Stimulated activated naive CD4-positive, alpha-beta T cell (primary cell): ENCODE measurements at places on chromosomes 2 and 18.

DNA sequence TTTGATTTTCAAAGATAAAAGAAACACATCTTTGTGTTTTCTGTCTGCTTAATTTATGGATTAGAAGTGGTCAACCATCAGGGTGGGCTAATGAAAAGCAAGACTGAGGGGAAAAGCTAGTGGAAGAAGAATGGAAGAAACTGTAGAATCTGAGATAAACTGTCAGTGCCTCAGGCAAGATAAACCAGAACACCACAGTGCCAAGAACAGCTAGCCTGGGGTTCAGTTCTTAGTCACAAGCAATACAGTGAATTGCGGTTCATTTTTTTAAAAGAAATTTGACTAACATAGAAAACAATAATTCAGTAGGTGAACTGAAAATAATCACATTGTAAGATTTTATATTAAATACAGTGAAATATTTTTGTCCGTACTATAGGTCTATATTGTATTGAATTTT lies 22.0 kb upstream of the LNPK start:
- no peak for DNase-seq

- no peak for DNase-seq
These were observed 46.3 kb upstream of the DARS1 start for GRCh38 chr2:136031711-136032110.

- DNase-seq: no peak
These were observed 134.1 kb upstream of the GLI2 start for GRCh38 chr2:120601566-120601965.

DNA sequence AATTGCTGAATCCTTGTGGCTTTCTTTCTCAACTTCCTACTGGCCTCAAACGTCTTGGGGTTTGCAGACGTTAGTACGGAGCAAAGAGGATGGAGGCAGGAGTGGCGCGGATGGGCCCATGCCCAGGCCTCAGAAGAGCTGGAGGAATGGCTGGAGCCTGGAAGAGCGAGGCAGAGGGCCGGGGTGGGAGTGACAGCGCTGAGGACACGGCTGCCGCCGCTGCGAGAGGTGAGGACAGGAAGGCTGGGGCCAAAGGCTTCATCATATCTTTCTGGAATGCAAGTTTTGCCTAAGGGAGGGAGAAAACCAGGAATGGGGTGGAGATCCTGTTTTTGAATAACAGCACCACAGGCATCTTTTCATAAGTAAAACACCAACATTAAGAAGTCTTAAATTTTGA lies 178.5 kb upstream of the SESTD1 start:
- DNase-seq: no peak

DNA sequence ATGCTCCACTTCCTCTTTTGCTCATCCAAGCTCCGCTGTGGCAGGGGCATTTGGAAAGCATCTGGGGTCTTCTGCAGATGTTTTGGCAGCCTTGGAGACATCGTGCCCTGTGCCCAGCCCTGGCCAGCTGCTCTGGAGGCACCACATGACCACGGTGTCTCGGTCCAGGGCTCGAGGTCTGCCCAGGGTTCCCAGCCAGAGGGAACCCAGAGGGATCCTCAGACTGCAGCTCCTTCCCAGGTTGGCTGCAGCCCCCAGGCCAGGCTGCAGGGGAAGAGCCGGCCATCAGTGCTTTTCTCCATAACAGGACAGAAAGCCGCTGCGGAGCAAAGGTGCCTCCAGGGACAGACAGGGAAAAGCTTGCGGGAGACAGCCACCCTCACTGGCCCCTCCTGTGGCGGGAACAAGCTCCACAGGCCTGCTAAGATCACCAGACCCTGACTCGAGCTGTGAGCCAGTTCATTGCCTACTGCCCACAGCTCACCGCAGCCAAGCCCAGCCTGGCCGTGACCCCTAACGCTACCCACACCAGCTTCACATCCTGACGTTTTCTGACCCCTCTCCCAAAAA lies 74.7 kb downstream of the SMAD7 start:
- no peak for DNase-seq

DNA sequence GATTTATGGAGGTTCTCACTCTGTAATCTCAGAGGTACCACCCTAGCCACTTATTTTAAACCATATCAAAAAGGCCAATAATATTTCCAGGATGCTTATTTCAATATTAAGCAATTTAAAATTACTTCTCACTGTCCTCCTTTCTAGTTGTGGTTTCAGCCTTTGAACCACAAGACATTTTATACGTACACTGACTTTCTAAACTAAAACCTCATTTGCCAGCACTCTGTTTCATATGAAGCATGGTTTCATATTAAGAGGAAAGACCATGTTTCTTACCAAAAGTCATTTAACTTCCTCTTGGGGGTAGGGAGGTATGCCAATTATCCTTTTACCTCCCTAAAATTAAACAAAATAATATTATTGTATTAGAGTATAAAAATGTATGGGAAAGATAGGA lies 399.8 kb downstream of the CDH7 start:
- no peak for DNase-seq

DNA sequence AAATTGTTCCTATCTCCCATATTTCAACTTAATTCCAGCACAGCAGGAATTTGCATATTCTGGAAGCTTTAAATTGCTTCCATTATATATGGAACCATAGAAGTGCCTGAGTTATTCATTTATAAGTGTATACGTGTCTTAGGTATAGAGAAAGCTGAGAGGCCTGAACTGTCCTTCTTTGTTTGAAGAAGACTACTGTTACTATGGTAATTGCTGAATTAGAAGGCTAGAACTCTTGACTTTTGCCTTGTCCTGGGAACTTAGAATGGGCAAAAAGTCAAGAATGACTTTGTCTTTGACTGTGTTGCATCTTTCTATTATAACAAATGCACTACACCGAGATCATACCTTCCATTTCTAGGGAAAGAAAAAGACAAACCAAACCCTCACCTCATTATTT lies 15.7 kb downstream of the CAMKMT start:
- no peak for DNase-seq

DNA sequence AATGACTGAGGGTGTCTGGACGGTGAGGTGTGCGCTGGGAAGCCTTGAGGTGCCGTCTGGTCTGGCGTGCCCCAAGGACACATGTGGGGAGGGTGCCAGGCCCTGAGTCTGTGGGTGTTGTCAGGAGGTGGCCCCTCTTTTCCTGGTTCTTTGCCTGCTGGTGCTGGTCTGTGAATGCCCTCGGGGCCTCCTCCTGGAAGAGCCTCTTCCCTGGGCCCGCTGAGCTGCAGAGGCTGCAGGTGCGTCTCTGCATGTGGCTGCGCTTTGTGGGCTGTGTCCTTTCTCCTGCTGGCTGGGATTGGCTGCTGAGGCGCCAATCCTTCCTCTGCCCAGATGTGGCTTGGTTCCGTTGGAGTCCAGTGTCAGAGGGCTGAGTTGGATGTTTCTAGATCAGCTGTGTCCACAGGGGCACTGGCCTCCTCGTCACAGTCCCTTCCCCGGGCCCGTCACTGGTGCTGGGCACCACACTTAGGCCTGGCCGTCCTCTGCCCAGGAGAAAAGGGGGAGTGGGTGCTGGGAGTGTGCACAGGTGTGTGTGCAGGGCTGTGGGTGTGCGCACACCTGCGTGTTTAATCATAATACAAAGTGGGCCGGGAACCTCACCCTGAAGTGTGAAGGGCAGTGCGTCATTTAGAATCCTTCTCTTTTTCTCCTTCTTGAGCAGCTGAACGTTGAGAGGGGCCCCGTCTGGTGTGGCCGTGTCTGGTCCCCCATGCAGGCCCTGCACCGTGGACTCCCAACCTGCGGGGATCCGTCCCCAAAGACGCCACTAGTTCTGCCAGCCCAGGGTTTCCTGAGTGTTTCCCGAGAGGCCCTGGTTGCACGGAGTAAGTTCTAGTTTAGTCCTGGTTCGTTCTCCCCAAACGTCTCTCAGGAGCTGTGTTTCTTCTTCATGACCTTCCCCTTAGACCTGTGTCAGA lies 35.5 kb downstream of the RTP5 start:
- no peak for DNase-seq

- DNase-seq: no peak
These were observed 49.9 kb downstream of the CD8B2 start for GRCh38 chr2:106537047-106537446.

GRCh38 chr18:62717169-62717924 lies 2.0 kb downstream of the PHLPP1 start:
- peak; percentile 64 for DNase-seq

DNA sequence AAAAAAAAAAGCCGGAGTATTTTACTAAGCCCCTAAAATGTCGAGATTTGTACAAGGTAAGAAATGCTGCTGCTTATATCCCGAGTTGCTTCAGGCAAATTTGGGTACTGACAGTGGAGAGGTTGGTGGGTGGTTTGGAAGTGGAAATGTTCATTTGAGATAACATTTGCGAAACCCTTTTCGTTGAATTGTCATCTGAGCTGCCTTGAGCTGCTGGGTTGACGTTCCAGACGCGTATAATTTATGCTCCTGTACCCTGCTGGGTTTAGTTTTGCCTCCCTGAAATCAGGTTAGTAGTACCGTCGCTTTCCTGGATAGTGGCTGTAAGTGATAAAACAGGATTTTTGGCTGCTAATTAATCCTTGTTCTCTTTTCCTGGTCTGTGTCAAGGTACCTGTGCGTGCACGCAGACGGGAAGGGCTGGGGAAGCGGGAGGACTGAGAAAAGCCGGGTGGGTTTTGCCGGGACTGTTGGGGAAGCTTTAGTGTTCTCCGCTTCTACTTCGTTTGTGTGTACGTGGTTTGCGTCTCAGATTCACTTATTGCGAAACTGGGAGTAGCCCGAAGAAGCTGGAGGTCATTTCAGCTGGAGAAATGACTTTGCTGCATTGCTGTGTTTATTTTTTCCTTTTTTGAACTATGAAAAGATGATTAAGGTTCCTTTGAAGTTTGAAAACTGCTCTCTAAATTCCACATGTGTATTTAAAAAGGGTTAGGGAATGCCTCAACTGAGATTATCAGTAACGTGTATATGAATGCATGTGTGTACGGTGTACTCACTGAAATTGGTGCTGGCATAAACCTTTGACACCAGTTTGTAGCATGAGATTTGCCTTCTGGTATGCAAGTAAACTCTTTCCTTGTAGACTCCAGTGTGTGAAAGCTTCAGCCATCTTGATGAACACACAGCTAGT lies 709 bp downstream of the UGP2 start:
- DNase-seq: no peak

- no peak for DNase-seq
These were observed 11.5 kb downstream of the SPATS2L start for GRCh38 chr2:200317975-200318374.

GRCh38 chr2:59804732-59805131 lies 748.7 kb downstream of the BCL11A start:
- no peak for DNase-seq

DNA sequence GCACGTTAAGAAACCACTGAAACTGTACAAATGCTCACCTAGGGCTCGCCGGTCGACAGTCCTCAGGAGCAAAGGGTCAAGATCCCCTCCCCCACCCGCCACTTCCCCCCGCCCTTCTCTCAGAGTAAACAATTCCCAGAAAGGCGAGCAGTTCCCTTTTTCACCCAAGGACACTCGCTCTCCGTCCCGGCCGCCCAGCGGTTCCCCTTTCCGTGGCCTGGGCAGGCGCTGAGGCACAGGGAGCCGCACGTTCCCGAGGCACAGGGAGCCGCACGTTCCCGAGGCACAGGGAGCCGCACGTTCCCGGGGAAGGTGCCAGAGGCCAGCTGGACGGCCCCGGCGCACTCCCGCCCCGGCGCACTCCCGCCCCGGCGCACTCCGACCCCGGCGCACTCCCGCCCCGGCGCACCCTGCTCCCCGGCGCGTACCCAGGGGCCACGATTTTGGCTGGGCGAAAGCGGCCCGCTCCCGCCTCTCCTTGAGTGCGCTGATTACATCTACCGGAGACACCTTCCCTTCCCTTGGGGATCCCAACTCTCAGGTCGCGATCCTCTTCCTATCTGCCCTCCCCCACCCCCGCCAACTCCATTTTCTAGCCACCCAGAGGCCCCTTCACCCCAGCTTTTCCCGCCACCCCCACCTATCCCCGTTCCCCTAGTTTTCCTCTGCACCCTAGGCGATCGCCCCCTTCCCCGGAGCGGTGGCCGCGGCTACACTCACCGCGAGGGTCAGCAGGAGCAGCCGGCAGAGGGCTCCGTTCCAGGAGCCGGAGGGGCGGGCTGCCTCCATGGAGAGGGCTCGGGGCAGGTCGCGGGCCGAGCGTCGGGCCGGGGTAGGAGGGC lies 817 bp downstream of the DSC2 start:
- no peak for DNase-seq

- no peak for DNase-seq
These were observed 22.4 kb downstream of the LHCGR start for GRCh38 chr2:48733067-48733503.

DNA sequence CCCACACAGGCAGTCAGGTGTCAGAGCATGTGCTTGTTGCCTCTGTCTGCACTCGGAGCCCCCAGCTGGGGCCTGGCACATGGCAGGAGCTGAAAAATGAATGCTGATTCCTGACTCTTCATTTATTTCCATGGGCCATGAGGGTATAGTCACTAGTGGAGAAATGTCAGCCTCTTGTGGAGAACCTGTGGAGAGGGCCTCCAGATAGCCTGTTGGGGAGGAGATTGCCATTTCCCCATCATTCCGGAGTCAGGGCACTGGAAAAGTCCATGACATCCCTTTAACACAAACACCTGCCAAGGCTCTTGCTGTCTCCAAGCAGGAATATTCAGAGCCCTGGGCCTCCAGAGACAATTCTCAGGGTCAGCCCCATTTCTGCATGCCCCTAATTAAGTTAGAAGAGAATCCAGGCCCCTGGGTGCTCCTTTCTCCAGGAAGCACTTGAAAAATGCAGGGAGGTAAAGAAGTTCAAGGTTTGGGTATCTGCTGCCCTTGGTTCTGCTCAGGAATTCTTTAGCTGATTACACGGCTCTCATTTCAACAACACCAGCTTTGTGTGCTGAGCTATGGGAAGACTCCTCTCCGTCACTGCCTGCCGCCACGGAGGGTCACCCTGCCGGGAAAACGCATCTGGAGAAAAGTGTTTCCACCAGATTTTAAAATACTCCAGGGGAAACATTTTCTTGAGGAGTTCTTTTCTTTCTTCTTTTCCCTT lies 311.3 kb downstream of the MYCN start:
- DNase-seq: no peak

- DNase-seq: no peak
These were observed 3.5 kb downstream of the WNT6 start for GRCh38 chr2:218863021-218863520.

DNA sequence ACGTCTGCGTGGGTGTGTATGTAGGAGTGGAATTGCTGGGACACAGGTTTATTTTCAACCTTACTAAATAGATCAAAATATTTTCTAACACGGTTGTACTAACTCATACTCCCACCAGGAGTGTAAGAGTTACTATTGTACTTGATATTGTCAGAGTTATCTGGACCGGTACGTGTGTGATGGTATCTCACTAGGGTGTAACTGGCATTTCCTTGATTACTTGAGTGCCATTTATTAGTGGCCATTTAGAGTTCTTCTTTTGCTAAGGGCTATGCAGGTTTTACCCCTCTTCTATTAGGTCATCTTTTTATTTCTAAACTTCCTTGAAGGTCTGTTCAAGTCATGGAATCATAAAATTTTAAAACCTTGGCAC lies 33.5 kb downstream of the CENPO start:
- no peak for DNase-seq
